Activated naive CD8-positive, alpha-beta T cell treated with anti-CD3 and anti-CD28 coated beads for 36 hours (primary cell): ENCODE measurements at places on chromosomes 16 and 17. TPM values are rescaled to one million over a fixed set of nuclear protein-coding genes. Genes with fewer than 3 reads are reported as not detected.

Gene BCAR1
- 1.2 TPM for total RNA-seq

Gene TM4SF5
- not detected for total RNA-seq

Gene SYT17
- total RNA-seq = 0.14 TPM

- no peaks in the 10 kb centered on the region for H3K36me3 ChIP-seq
- peaks cover 71% of the 10 kb centered on the region for H3K4me1 ChIP-seq
- no peak overlapping the region for H3K4me3 ChIP-seq
- no peaks in the 10 kb centered on the region for H3K27me3 ChIP-seq
These were observed 199.9 kb downstream of the LGALS9B start for GRCh38 chr17:20267459-20267842.

GRCh38 chr16:57373117-57373947 lies 1.0 kb downstream of the CX3CL1 start:
- peaks cover 30% of the 10 kb centered on the region for H3K4me1 ChIP-seq
- H3K36me3 ChIP-seq = no peaks in the 10 kb centered on the region
- peaks cover 5% of the 10 kb centered on the region for H3K27me3 ChIP-seq
- DNase-seq = no peak

Gene GPR139
- total RNA-seq = not detected

GRCh38 chr16:14335297-14335696 lies 264.2 kb downstream of the MRTFB start:
- no peak overlapping the region for H3K27ac ChIP-seq
- H3K4me3 ChIP-seq = no peak overlapping the region
- H3K36me3 ChIP-seq = no peaks in the 10 kb centered on the region
- no peak for DNase-seq
- H3K4me1 ChIP-seq = no peaks in the 10 kb centered on the region
- no peaks in the 10 kb centered on the region for H3K27me3 ChIP-seq

GRCh38 chr17:72467841-72468653 lies 347.2 kb downstream of the SOX9 start:
- H3K36me3 ChIP-seq = no peaks in the 10 kb centered on the region
- no peak overlapping the region for H3K27ac ChIP-seq
- H3K4me3 ChIP-seq = no peak overlapping the region
- peaks cover 7% of the 10 kb centered on the region for H3K27me3 ChIP-seq
- H3K4me1 ChIP-seq = peaks cover 2% of the 10 kb centered on the region
- no peak for DNase-seq

DNA sequence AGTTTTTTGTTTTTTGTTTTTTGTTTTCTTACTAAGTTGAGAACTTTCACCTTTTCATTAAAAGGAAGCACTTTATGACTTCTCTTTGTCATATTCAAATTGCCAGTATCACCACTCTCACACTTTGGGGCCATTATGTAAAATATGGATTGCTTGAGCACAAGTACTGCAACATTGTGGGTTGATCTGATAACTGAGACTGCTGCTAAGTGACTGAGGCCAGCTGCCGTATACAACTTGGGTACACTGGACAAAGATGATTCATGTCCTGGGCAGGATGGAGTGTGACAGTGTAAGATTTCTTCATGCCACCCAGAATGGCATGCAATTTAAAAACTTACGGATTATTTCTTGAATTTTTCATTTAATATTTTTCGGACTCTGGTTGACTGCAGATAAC lies 7.8 kb downstream of the TTC19 start:
- no peak for DNase-seq
- no peak overlapping the region for H3K27ac ChIP-seq

Gene PRAC1
- total RNA-seq = not detected

- DNase-seq = no peak
- H3K4me3 ChIP-seq = no peak overlapping the region
- peaks cover 42% of the 10 kb centered on the region for H3K36me3 ChIP-seq
These were observed 102.3 kb upstream of the C17orf78 start for GRCh38 chr17:37273409-37274051.

GRCh38 chr16:82344157-82344556 lies 174.1 kb upstream of the MPHOSPH6 start:
- no peak overlapping the region for H3K27ac ChIP-seq
- DNase-seq = no peak
- no peak overlapping the region for H3K4me3 ChIP-seq
- H3K36me3 ChIP-seq = no peaks in the 10 kb centered on the region
- H3K27me3 ChIP-seq = peaks cover 24% of the 10 kb centered on the region

Gene RND2
- not detected for total RNA-seq

GRCh38 chr17:59853168-59853918 lies 39.4 kb downstream of the TUBD1 start:
- no peaks in the 10 kb centered on the region for H3K27me3 ChIP-seq
- no peak overlapping the region for H3K4me3 ChIP-seq
- peak overlapping the region; percentile 51 for H3K27ac ChIP-seq
- peaks cover 2% of the 10 kb centered on the region for H3K36me3 ChIP-seq
- H3K4me1 ChIP-seq = peaks cover 43% of the 10 kb centered on the region

GRCh38 chr17:7572588-7573323 lies 6.7 kb upstream of the CD68 start:
- DNase-seq = peak; percentile 99
- H3K4me3 ChIP-seq = peak overlapping the region; percentile 99
- peaks cover 67% of the 10 kb centered on the region for H3K36me3 ChIP-seq
- peak overlapping the region; percentile 100 for H3K27ac ChIP-seq
- H3K4me1 ChIP-seq = peaks cover 57% of the 10 kb centered on the region

GRCh38 chr16:12468552-12468951 lies 335.1 kb downstream of the CPPED1 start:
- no peak overlapping the region for H3K27ac ChIP-seq
- H3K27me3 ChIP-seq = no peaks in the 10 kb centered on the region
- no peak for DNase-seq
- H3K36me3 ChIP-seq = no peaks in the 10 kb centered on the region

GRCh38 chr16:4339909-4340308 lies 11.2 kb downstream of the PAM16 start:
- H3K4me1 ChIP-seq = peaks cover 4% of the 10 kb centered on the region
- DNase-seq = no peak
- no peaks in the 10 kb centered on the region for H3K27me3 ChIP-seq
- H3K27ac ChIP-seq = no peak overlapping the region

DNA sequence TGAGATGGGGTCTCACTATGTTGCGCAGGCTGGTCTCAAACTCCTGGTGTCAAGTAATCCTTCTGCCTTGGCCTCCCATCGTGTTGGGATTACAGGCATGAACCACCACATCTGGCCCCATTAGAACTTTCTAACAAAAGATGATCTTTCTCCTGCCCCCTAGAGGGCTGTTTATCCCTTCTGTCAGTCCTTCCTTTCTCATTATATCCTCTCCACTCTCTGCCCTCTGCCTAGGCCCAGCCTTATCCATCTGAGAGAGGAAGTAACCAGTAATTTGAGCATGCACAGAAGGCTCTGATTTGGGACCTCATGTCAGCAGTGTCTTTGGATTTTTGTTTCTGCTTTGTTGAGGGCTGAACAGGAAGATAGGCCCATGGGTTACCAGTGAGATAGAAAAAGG lies 4.4 kb upstream of the DHX40 start:
- no peak for DNase-seq
- H3K27me3 ChIP-seq = peaks cover 8% of the 10 kb centered on the region
- peaks cover 8% of the 10 kb centered on the region for H3K36me3 ChIP-seq
- H3K4me3 ChIP-seq = no peak overlapping the region
- H3K27ac ChIP-seq = no peak overlapping the region
